ENCODE measurements at places on chromosomes 7 and 10.
A peak's percentile ranks its signal among the peaks of the same experiment; 100 is the strongest.

DNA sequence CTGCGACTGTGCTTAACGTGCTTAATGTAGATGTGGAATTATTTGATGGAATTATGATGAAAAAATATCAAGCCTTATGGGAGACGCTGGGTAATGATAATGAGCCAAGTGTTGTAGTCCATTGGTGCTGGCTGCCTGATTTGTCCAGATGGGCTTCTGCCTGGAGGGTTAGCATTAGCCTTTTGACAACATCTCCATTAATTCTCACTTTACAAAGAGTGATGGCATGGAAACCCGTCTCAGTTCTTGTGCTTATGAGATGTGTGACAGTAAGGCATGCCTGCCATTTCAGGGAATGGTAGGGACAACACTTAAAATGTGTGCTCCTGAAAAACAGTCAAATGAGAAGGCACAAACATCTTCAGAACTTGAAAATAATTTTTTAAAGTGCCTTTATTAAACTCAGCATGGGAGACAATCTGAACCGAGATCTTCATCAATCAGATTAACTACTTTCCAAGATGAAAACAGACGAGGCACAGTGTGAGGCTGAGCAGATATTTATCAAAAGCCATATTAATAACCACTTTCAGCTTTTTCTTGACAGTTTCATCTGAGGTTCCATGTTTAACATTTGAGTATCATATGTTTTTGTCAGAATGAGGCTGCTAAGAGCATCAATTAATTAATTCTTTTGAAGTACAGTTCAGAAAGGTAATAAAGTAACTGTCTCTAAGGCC is 473.1 kb downstream of the NXPH1 start:
- DNase-seq = no peak

DNA sequence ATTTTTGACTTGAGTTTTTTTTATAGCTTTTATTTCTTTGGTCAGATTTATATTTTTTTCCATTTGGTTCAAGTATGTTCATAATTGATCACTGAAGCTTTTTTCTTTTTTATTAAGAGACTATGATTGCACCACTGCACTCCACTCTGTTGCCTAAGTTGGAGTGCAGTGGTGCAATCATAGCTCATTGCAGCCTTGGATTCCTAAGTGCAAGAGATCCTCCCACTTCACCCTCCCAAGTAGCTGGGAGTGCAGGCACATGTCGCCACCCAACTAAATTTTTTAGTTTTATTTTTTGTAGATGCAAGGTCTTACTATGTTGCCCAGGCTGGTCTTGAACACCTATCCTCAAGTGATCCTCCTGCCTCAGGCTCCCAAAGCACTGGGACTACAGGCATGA is 97.7 kb upstream of the KIF5B start:
- no peak for DNase-seq

- DNase-seq = no peak
Observed at GRCh38 chr7:121623130-121623872, 227.2 kb upstream of the FAM3C start.

- peak; percentile 85 for DNase-seq
Observed at GRCh38 chr10:33005322-33006301, 47.6 kb upstream of the ITGB1 start.

Data from Right ventricle myocardium inferior (tissue), 1 donor.